ENCODE measurements at places on chromosomes 11 and 22.

DNA sequence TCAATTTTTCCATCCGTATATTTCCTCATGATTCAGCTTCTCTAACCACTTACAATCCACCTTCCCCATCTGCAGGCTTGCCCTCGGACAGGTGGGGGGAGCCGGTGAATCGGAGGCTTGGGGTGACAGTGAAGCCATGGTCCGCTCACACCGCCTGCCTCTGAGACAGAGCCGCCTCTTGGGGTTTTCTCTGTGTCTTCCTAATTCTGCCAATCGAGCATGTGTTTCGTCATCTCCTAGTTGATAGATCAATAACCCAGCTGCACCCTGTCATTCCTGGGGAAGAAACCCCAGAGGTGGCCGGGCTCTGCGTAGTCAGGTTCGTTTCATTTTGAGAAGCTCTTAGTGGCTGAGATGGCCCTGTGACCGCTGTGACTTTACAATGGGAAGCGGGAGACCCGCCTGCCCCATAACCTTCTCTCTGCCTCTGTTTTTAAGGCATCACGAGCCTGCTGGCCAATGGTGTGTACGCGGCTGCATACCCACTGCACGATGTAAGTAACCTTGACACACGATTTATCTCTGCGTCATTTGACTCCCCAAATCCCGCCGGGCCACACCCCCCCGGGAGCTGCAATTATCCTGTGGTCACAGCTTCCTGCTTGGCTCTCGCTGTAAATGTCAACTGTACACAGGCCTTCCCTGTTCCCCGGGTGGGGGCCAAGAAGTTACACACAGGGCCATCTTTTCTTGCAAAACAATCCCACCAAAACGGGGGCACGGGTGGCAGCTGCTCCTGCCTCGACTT lies 33.3 kb downstream of the ANO1 start:
- DNase-seq = no peak

GRCh38 chr22:42962295-42963230 lies 52.4 kb downstream of the PACSIN2 start:
- DNase-seq = no peak

DNA sequence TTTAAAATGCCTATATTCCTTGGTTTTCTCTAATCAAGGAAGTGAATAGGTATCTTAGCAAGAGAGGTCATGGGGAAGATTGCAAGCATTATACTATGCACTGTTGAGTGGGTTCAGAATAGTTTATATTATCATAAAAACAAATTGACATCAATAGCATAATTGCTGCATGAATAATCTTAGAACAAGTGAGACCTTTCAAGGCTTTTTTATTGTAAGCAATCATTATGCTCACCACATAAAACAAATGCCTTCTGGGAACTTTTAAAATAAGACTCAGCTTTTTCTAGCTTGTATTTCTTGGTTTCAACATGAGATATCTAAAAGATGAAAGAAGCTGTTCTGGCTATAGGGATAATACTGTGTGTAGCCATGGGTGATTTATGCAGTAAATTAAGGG lies 135.6 kb upstream of the ZC3H12C start:
- no peak for DNase-seq

GRCh38 chr11:111733016-111733415 lies 33.2 kb downstream of the PPP2R1B start:
- no peak for DNase-seq

DNA sequence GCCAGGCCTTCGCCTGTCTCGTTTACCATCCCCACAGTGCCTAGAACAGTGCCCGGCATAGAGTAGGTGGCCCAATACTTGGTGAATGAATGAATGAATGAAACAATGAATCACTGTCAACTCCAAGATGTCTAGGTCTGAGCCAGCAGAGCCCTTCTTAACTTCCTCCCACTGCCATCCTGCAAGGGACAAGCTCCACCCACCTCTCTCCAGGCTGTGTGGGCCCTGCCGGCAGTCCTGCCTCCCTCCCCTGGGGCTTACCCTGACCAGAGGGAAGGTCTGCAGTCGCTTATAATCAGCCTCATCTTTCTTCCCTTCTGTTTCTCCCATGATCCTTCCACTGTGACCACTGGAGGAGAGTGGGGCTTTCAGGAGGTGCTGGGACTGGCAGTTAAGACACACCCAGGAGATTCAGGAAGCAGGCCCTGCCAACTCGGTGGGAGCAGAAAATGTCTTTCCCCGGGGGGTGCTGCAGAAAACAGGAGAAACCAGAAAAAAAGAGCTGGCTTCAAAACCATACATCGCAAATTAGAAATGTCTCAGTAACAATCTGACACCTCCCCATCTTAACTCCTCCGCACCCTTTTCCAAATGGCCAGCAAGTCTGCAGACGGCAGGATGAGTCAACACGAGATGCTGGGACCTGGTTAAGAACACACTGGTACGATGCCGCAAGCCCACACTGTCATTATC lies 11.4 kb downstream of the DNAL4 start:
- DNase-seq = no peak

GRCh38 chr11:84564180-84564866 lies 1062.8 kb downstream of the DLG2 start:
- no peak for DNase-seq

DNA sequence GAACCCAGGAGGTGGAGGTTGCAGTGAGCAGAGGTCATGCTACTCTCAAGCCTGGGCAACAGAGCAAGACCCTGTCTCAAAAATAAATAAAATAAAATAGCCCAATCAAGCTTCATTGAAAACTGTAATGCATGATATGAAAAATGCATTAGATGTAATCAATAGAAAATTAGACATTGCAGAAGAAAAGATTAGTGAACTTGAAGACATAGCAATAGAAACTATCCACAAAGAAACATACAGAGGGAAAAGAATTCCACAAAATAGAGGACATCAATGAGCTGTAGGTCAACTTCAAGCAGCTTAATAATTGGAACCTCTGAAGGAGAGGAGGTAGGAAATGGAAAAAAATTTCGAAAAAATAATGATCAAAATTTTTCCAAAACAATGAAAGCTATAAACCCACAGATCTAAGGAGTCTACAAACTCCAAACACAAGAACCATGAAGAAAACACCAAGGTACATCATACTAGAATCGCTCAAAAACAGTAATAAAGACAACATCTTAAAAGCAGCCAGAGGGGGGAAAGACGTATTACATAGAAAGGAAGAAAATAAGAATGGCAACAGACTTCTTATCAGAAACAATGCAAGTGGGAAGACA lies 104.2 kb downstream of the WNT7B start:
- DNase-seq = no peak

All from stimulated activated CD4-positive, alpha-beta T cell treated with anti-CD3 and anti-CD28 coated beads, Interleukin-1b, Interleukin-23, amount 100 ng/mL, for 1 hour (primary cell).